ENCODE measurements at places on chromosomes 16 and 17.

DNA sequence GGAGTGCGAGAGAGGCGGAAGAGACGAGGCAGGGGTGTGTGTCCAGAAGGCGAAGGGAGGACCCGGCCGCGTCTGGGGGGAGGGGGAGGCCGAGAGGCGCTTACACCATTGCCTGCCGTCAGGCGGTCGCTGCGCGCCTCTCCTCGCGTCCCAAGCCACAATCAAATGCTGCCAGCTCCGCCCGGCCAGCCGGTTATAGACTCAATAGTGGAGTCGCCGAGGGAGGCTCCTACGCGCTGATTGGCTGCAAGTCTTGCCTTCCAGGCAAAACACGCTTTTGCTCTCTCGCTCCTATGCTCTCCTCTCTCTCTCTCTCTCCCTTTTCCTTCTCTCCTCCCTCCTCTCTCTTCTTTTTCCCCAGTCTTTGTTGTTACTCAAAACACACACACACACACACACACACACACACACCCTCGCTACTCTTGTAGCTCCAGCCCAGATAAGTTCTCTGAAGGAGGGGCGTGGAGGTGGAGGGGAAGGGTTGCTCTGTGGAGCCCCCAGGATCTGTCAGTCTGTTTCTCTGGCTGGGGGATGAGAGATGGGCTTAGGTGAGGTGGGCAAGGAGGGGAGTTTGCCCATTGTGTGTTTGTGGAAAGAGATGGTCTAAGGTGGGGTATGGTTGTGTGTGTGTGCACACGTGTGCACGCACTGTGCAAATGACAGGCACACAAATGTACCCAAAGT lies at the start of gene DLX3:
TSS of gene DLX3 (minus strand) at position 170 of the 684 bp plus-strand sequence. CDS start 226 bp downstream, outside the sequence.
- DNase-seq, result no peak

GRCh38 chr16:30956601-30957455 lies 726 bp upstream of the SETD1A start:
- DNase-seq, result peak; percentile 77

- no peak for DNase-seq
Observed at GRCh38 chr16:85755929-85756768, 5.3 kb upstream of the C16orf74 start.

- DNase-seq, result no peak
Observed at GRCh38 chr16:50735629-50736122, 6.2 kb upstream of the CYLD start.

DNA sequence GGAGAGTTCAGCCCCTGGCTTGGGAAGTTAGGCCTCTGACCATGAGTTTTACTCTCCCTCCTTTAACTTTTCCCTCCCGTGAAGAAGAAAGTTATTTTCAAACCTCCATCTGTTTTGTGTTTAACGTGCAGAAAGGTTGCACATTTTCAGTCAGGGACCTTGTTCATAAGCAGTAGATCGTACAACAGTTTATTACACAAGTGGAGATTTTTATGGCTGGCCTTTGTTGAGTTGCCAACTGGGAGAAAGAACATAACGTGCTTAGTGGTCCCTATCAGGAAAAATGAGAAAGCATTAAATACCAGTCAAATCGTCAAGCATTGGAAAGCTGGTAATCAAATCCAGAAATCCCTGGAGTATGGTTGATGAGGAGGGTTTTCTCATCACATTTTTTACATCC lies 117.9 kb upstream of the MYOCD start:
- DNase-seq, result no peak

- no peak for DNase-seq
Observed at GRCh38 chr17:55480631-55481315, 30.5 kb downstream of the SMIM36 start.

- DNase-seq, result no peak
Observed at GRCh38 chr17:60352071-60352470, 39.9 kb downstream of the USP32 start.

GRCh38 chr17:6421700-6422604 lies 13.0 kb downstream of the AIPL1 start:
- DNase-seq, result peak; percentile 26

DNA sequence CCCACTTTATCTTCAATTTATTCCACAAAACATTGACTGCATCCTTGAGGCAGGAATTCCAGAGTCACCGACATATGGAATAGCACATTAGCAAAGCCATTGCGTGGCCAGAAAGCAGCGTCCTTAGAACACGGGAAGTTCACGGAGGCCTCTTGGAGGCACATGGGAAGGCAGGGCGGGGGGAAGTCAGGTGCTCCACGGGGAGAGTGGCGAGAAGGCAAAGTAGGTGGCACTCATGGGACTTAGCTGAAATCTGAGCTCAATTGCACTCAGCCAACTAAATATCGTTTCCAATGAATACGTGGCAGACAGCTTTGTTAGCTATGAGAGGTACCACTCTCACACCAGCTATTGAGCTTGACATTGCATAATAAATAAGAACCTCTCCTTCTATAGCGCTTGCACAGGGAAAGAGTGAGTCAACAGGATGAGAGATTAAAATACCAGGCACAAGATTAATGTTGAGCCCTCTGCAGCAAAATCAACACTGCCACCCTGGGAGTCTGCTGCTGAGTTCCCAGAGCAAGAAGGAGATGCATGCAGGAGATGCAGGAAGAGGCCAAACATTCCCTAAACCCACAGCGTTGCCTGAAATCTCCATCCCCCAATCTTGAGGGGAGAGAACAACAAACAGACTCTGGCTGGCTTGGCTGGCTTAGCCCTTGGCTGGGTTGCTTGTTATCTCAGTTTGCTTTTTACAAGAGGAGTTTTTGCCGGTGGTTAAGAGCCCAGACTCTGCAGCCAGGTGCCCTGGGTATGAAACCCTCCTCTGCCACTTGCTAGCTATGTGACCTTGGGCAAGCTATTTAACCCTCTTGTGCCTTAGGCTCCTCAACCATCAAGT lies 28.8 kb downstream of the ABCC12 start:
- DNase-seq, result no peak

All from stimulated activated CD4-positive, alpha-beta T cell treated with anti-CD3 and anti-CD28 coated beads, TNF-alpha, amount 100 ng/mL, for 1 hour (primary cell).